ENCODE measurements at places on chromosomes 5 and 9. TPM values are rescaled to one million over a fixed set of nuclear protein-coding genes. Genes with fewer than 3 reads are reported as not detected.

The MZB1 gene
- not detected for total RNA-seq

The NMUR2 gene
- total RNA-seq = not detected

The EFNA5 gene
- total RNA-seq = 4.2 TPM

The PCDHA1 gene
- total RNA-seq = not detected

The SMIM33 gene
- not detected for total RNA-seq

The CCNH gene
- 100 TPM for total RNA-seq

The GRXCR2 gene
- total RNA-seq = not detected
